ENCODE measurements at places on chromosomes 7 and 10. TPM values are rescaled to one million over a fixed set of nuclear protein-coding genes. Genes with fewer than 3 reads are reported as not detected.

Gene PLA2G12B
- total RNA-seq: not detected

GRCh38 chr10:33265621-33266020 is 68.8 kb downstream of the NRP1 start:
- no peak for DNase-seq
- H3K27ac ChIP-seq: no peak overlapping the region
- H3K4me3 ChIP-seq: no peak overlapping the region
- no peaks in the 10 kb centered on the region for H3K27me3 ChIP-seq

Gene HECTD2
- total RNA-seq: 16.0 TPM

- H3K36me3 ChIP-seq: no peaks in the 10 kb centered on the region
- no peaks in the 10 kb centered on the region for H3K4me1 ChIP-seq
- H3K27me3 ChIP-seq: no peaks in the 10 kb centered on the region
- no peak overlapping the region for H3K4me3 ChIP-seq
- no peak for DNase-seq
Observed at GRCh38 chr7:13882051-13882450, 107.4 kb downstream of the ETV1 start.

Gene ABCB1
- 5.9 TPM for total RNA-seq

- no peak overlapping the region for H3K4me3 ChIP-seq
- H3K27ac ChIP-seq: no peak overlapping the region
- H3K27me3 ChIP-seq: no peaks in the 10 kb centered on the region
- H3K4me1 ChIP-seq: no peaks in the 10 kb centered on the region
- H3K36me3 ChIP-seq: no peaks in the 10 kb centered on the region
- no peak for DNase-seq
Observed at GRCh38 chr7:128846781-128847444, 15.7 kb upstream of the ATP6V1F start.

DNA sequence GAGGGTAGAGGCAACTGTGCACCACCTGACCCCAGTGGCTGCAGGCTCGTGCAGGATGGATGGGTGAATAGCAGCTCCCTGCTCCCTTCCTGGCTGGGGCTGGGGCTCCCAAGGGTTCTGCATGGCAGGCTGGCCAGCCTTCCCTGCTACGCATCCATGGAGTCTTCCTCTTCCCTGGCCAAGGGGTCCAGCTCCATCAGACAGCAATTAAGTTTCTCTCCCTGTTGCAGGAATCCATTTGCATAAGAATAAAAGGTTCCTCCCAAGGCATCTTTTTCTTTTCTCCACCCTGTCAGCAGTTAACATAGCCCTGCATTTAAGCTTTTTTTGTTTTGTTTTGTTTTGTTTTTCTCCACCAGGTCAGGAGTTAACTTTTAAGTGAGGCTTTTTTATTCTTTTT is 10.0 kb upstream of the CPA2 start:
- H3K27ac ChIP-seq: no peak overlapping the region
- no peak for DNase-seq
- no peaks in the 10 kb centered on the region for H3K36me3 ChIP-seq
- H3K27me3 ChIP-seq: no peaks in the 10 kb centered on the region
- no peaks in the 10 kb centered on the region for H3K4me1 ChIP-seq

DNA sequence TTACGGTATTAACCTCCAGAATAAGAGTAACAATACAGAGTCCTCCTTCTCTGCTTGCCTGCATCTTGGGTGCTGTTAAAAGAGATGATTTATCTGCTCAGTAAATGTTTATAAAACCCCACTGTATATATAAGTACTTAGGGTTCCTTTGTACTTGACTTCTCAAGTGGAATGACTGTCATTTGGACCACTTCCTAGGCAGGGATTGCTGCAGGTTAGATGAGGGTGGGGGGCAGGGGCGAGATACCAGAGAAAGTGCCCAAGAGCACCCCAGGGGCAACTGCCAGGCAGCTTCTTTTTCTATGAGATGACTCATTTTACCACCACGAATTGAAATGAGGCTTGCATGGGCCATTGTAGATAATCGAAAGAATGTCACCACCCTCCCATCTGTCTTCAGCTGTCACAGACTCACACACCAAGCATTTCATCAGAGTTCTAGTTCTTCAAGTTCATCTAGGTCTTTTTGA is 421.9 kb upstream of the GALNT17 start:
- H3K36me3 ChIP-seq: no peaks in the 10 kb centered on the region
- DNase-seq: no peak
- H3K27ac ChIP-seq: no peak overlapping the region
- no peaks in the 10 kb centered on the region for H3K4me1 ChIP-seq
- no peak overlapping the region for H3K4me3 ChIP-seq

DNA sequence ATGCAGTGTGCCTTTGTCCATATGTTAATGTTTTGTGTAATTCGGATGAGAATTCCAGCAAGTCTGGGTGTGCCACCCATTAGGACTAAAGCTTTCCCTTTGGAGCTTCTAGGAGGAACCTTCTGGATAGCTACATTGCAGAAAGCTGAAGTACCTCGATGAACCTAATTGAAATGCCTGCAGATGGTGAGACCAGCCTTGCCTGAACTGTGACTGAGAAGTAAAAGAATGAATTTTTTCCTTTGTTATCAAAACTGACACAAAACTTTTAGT is 31.1 kb upstream of the FBXW4 start:
- DNase-seq: no peak
- no peak overlapping the region for H3K27ac ChIP-seq
- no peaks in the 10 kb centered on the region for H3K36me3 ChIP-seq
- H3K4me1 ChIP-seq: no peaks in the 10 kb centered on the region

Gene AUTS2
- total RNA-seq: 27.2 TPM

GRCh38 chr7:5359344-5359743 is 64.3 kb downstream of the TNRC18 start:
- H3K27ac ChIP-seq: peak overlapping the region; percentile 84
- DNase-seq: no peak
- H3K4me3 ChIP-seq: no peak overlapping the region
- peaks cover 46% of the 10 kb centered on the region for H3K36me3 ChIP-seq
